Umbilical cord (tissue), 2 donors: ENCODE measurements at places on chromosomes 4 and X.

GRCh38 chr4:184343502-184344177, 126.0 kb upstream of the ENPP6 start:
- DNase-seq, result peak; percentile 95

GRCh38 chr4:167775375-167775774, 317.0 kb upstream of the ANXA10 start:
- DNase-seq, result no peak

DNA sequence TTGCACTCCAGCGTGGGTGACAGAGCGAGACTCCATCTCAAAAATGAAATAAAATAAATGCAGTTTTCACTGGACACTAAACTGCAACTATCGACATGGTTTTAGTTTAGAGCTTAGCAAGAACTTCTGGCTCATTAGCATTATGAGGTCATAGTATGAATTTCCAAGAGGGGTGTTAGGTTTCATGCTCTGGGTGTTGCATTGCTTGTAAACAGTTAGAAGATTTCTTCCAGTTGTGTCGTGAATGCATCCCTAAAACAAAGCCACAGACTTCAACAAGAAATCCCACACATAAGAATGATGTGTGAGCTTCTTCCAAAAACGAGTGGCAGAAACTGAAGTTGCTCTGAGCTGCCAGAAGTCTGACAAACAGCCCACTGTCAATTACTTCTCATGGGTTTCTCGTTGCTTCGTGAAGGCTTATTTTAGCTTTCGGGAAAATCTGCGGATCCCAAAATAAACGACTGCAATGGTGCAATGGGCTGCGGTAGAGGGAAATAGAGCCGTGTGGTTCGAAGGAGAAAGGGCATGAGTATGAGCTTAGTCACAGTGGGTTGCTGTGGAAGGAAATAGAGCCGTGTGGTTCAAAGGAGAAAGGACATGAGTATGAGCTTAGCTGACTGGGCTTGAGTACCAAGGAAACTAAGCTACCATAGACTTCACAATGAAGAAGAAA, 354.9 kb downstream of the DHRSX start:
- no peak for DNase-seq

GRCh38 chrX:135981668-135982067, 3.6 kb upstream of the SLC9A6 start:
- DNase-seq, result no peak

GRCh38 chr4:108926061-108926460, 163.2 kb upstream of the ETNPPL start:
- DNase-seq, result peak; percentile 33

GRCh38 chrX:139974471-139974870, 9.2 kb upstream of the CXorf66 start:
- DNase-seq, result no peak

- DNase-seq, result peak; percentile 16
Observed at GRCh38 chr4:55435141-55435841, 39.5 kb downstream of the TMEM165 start.

DNA sequence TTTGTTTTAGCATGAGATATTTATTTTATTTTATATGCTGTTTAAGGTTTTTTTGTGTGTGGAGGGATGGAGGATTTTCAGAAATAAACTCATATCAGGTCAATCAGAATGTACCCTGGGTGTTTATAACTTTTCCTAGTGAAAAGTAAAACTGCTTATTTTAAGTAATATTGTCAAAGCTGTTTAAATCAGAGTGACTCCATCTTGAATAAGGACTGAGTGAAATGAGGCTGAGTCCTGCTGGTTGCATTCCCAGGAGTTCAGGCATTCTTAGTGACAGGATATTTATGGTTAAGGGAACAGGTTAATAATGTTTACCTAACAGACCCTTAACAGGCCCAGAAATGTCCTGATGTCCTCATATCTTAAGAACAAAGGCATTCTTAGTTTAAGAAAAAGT, 1160.9 kb upstream of the PCDH7 start:
- no peak for DNase-seq

- no peak for DNase-seq
Observed at GRCh38 chr4:99028187-99028586, 32.7 kb downstream of the METAP1 start.

GRCh38 chr4:70839589-70840093, at the start of gene GRSF1:
TSS of gene GRSF1 (minus strand) at chr4:70839890. CDS start at chr4:70839827, 63 bp downstream.
- peak; percentile 90 for DNase-seq

GRCh38 chr4:5003372-5003857, 15.8 kb downstream of the CYTL1 start:
- no peak for DNase-seq

DNA sequence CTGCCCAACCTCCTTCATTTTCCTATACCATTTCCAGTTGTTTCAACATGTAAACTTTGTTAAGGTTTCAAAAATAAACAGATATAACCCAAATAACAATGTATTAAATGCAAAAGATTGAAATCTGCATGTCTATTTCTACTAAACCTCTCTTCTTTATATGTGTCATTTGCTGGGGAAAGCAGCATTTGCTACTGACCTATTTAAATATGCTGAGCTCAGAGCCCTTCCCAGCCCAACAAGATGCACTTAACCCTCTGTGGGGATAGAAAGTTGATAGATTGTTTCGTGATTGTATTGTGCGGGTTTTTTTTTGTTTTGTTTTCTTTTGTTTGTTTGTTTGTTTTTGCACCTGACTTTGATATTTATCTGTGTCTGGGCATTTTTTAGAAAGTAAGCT, 139.5 kb downstream of the UCHL1 start:
- no peak for DNase-seq

DNA sequence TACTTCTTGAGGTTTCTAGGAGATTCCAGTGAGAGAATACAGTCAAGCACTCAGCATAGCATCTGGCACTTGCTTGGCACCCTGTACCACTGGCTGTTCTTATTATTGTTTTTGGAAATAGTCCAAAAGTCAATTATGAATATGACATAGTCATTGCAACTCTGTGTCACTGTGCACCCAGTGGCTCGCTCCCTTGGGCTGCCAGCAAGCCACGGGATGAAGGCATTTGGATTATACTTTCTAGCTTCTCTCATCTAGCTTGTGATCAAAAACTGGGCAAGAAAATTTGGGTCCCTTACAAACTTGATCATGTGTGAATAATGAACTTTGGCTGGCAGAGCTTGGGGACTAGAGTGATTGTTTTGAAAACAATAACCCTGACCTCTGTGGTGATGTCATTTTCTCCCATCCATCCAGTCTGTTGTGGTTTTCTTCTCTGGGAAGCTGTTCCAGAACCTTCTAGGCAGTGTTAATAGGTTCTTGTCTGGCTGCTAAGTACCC, 32.7 kb upstream of the LIMCH1 start:
- DNase-seq, result no peak

DNA sequence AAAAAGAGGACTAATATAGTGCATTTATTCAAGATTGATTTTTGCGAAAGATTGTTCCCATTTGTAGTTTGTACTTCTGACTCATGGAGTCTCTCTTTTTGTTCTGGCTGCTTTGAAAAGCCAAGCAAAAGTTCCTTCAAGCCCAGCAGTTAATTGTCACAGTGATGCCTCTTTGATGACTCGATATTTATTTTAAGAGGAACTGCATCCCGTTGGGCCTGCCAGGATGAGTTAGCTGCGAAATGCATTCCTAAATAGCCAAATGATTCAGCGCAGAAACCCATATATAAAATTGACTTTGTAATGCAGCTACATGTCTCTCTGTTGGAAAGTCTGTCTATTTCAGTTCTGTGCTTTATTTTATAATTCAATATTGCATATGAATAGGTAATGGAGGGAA, 295.1 kb downstream of the GBA3 start:
- no peak for DNase-seq

DNA sequence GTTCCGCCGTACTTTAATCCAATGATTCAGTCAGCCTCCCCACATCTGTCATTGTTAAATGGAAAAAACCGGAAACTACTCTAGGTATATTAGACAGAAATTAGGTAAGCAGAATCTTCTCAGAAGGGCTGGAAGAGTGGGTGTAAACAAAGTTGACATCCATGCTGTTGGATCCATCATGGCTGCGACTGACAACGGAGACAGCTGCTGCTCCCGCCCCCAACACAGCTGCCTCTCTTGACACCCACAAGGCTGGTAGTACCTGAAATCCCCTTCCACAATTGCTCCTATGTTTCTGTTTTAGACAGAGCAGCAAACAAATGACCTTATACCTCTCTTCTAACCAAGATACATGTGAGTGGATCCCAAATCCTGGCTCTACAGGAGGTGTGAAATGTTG, 66.6 kb downstream of the RXFP1 start:
- DNase-seq, result no peak

DNA sequence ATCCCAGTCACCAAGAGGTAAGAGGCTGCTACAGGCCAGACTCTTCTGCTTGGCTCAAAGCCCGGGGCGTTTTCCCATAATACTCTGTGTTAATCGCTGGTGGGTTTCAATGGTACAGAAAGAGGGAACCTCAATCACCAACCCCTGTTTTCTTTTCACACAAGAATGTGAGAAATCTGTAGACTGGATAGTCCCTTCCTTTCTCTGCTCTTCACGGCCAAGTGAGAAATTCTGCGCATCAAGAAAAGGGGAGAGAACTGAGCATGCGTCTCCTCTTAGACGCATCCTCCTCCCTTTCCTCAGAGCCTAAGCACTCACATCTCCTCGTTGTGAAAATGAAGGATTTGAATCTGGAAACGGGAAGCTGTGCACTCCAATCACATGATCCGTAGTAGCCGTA, 64.7 kb downstream of the CLNK start:
- no peak for DNase-seq

- DNase-seq, result peak; percentile 14
Observed at GRCh38 chr4:16931339-16932305, 33.2 kb upstream of the LDB2 start.

GRCh38 chr4:37964734-37965457, 4.7 kb downstream of the PTTG2 start:
- no peak for DNase-seq

- DNase-seq, result peak; percentile 31
Observed at GRCh38 chr4:159105761-159106243, 2.9 kb downstream of the RAPGEF2 start.

- no peak for DNase-seq
Observed at GRCh38 chrX:118499295-118499694, 3.7 kb downstream of the DOCK11 start.

GRCh38 chrX:74242050-74242449, 61.9 kb upstream of the ZCCHC13 start:
- no peak for DNase-seq

DNA sequence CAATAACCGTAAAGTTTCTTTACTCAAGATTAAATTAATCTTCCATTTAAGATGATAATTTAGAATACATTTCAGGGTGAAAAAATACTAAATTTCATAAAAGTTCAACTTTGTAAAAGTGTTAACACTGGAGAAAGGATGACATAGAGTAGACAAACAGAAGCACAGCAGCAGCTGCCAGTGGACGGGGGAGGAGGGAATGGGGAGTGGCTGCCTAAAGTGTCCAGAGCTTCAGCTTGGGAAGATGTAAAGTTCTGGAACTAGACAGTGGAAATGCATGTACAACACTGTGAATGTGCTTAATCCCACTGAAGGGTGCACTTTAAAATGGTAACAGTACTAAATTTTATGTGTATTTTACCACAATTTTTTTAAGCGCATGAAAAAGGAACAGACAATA, 39.9 kb downstream of the RELL1 start:
- no peak for DNase-seq
